ENCODE measurements at places on chromosomes 16 and 17.

DNA sequence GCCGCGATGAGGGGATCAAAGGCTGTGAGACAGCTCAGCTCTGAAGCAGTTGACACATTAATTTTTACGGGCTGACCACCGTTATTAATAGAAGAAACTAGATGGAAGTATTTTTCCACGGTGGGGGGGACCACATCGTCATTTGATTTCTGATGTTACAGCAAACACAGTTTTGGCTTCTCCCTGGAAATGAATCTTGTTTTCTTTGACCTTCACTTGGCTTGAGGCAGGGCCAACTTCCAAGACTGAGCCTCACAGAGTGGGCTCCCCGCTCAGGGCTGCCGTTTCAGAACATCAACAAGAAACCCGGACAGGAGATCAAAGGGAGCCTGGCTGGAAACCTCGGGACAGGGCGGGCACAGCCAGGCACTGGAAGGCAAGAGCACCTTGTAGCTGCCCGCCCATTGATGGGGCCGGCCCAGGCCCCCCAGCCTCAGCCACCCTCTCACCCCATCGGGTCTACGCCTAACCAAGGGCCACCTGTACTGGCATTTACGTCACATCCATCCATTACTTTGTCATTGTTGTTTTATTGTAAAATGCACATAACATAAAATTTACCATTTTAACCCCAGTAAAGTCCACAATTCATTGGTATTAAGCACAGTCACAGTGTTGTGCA is 124.6 kb downstream of the C16orf95 start:
- no peak for DNase-seq

- DNase-seq = no peak
These were observed 29.9 kb downstream of the BAIAP2 start for GRCh38 chr17:81064678-81065475.

- DNase-seq = peak; percentile 57
These were observed 3.2 kb downstream of the CBX4 start for GRCh38 chr17:79835953-79836509.

DNA sequence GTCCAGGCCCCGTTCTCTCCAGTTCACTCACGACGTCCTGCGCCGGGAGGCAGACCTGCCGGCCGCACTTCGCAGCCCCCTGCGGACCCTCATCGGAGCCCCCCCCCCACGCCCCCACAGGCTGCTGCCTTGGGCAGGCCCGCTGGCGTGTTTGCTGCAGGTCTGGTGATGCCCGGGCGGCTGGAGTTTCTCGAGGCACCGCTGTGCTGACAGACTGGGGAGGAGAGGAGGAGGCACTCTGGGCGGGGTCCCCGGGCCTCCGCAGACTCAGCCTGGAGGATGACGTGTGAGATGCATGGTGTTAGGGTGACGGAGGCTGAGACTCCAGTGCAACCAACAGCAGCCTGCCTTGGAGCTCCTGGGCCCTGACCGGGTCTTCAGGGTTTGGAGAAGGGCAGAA is 24.1 kb downstream of the BAIAP2 start:
- DNase-seq = no peak

DNA sequence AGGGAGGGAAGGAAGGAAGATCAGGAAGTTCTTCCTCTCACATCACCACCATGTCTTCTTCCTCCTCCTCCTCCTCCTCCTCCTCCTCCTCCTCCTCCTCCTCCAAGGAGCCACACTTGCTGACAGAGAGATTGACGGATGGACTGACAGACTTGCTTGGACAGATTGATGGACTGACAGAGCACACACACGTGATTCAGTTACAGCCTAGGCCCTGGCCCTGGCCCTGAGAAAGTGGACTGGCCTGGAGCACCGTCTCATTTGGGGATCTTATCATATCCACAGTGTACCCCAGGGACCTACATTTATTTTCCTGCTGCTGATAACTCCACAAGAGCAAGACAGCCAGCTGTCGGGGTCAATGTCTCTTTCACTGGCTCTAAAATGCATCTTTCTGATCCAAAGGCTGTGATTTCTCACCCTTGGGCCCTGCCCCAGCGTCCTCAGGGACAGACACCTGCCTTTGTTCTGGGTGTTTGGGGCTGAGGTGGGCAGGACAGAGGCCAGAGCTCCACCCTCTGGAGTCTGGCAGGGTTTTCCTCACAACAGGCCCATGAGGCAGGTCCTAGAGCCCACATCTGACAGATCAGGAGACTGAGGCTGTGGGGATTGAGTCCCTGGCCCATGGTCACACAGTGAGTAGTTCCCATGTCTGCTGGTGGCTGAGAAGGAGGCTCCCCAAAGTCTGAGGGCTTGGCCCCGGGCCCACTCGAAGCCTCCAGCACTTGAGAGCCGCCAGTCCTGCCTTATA is 2.3 kb upstream of the P2RX1 start:
- DNase-seq = no peak

GRCh38 chr16:21614896-21615295 is 15.5 kb downstream of the METTL9 start:
- DNase-seq = peak; percentile 23

DNA sequence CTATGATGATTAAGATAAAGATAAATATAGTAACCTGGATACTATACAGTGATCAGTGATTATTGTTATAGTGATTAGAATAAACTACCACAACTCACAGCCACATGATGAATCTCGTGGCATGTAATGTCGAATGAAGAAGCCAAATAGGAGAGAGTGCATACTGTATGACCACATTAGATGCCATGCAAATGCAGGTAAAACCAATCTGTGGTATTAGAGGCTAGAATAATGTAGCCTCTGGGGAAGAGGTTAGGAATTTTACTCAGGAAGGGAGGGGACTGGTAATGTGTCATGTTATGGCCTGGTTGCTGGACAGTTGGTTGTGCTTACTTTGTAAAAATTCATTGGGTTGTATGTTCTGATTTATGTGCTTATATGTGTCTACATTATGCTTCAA is 402.7 kb downstream of the CDH13 start:
- DNase-seq = no peak

- peak; percentile 70 for DNase-seq
These were observed 53.0 kb downstream of the SF3B3 start for GRCh38 chr16:70576431-70577255.

GRCh38 chr17:58382872-58383242 is 30.9 kb upstream of the SUPT4H1 start:
- DNase-seq = no peak

DNA sequence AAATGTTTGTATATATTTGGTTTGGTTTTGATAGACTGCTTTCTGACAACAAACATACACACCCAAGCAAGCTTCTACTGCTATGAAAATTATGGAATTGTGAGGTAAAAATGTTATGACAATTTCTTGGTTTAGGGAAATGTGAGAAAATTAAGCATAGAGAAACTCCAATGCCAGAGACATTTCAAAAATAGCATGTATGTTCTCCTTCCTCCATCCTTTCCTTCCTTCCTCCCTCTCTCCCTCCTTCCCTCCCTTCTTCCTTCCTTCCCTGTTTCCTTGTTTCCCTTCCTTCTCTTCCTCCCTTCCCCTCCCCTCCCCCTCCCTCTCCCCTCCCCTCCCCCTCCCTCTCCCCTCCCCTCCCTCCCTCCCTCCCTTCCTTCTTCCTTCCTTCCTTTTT is 14.9 kb downstream of the KCNJ2 start:
- no peak for DNase-seq

DNA sequence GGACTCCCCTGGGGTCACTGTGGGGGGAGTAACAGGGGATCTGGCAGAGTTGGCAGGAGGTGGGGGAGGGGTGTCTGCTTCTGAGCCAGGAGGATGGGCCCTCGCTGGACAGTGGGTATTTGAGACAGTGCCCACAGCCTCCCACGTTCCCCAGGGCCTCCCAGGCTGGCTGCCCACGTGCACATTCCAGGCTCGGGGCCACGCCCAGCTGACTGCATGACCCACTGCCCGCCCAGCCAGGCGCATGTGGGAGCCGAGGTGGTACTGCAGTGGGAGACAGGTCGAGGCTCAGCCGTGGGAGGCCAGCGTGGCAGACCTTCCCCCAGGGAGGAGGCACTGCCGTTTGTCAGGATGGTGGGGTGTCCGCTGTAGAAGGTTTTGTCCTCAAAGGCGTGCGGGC is 38.8 kb downstream of the BAHCC1 start:
- no peak for DNase-seq

Measured in NB4 (cell line).